ENCODE measurements at places on chromosomes 6 and 20.

GRCh38 chr6:37947468-37947867 lies 127.9 kb downstream of the ZFAND3 start:
- DNase-seq: no peak

DNA sequence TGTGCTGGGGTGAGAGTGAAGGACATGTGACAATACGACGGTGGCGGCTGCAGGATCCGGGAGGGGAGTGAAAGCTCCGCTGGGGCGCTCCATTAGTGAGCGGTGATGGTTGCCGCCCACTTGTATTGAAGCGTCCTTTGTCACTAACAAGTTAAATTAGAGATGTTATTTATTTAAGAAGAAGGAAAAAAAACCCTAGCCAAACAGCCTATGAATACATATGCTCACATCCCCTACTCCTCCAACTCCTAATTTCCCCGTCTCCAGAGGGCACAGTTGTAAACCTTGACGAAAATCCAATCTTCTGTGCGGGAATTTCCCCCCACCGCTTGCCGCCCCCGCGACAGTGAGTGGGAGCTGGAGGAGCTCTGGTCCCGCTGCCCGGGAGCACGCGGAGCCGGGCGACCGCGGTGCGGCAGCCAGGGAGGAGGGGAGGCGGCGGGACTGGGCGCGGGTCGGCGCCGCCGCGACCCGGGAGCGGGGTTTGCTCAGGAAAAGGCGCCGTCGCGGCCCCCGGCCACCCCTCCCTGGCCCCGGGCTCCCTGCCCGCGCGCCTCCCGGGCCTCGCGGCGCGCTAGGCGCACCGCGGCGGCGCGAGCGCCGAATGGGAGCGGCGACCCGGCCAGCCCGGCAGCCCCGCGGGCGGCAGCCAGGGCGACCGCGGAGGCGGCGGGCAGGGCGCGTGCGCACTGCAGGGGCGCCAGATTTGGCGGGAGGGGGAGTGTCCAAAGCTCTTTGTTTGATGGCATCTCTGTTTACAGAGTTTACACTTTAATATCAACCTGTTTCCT lies at the start of gene MYB:
Gene MYB, plus strand, starts transcription at position 767 of the 791 bp plus-strand sequence. CDS start 206 bp downstream, outside the sequence.
- no peak for DNase-seq

DNA sequence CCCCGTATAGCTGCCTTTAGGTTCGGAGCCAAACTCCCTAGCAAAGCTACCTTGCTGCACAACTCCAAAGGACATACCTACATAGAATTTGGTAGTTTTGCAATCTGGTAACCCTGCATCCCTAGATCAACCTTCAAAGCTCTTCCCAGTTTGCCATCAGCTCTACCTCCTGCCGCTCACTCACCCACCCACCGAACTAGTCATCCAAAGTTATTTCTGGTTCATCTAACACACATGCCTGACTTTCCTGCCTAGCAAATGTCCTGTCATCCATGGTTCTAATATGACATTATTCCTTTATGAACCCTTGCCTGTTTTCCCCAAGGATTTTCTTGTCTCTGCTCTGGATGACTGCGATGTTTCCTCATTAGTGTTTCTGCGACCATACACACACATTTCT lies 21.6 kb downstream of the SPAG4 start:
- DNase-seq: no peak

DNA sequence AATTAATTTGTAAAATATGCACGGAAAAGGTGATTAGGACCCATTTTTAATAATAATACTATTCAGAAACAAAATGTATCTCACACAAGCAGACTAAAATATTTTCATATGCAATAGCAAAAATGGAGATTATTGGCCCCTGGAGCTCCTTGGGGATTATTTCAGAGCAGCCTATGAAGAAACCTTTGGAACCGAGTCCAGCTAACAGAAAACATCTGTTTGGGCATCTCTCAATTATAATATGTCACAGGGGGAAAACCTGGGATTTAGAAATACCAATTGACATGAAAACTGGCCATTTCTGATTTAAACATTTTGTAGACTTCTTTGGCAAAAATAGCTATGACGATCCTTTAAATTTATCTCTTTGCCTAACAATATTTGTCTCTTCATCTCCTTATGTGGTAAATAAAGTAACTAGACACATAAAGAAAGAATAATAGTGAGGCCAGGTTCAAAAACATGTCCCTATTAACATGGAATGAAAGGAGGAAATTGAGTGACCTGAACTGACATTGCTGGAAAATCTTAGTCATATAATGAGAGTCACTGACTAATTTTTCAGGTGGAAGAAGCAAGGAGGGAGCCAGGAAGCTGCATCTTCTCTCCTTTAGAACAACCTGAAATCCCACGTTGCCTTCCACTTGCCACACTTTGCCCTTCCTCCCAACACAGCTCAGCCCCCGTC lies 199.0 kb downstream of the SOD2 start:
- no peak for DNase-seq

GRCh38 chr20:18802012-18802634 lies 11.5 kb upstream of the SCP2D1 start:
- no peak for DNase-seq

GRCh38 chr20:59559863-59560262 lies 44.5 kb upstream of the PHACTR3 start:
- no peak for DNase-seq

DNA sequence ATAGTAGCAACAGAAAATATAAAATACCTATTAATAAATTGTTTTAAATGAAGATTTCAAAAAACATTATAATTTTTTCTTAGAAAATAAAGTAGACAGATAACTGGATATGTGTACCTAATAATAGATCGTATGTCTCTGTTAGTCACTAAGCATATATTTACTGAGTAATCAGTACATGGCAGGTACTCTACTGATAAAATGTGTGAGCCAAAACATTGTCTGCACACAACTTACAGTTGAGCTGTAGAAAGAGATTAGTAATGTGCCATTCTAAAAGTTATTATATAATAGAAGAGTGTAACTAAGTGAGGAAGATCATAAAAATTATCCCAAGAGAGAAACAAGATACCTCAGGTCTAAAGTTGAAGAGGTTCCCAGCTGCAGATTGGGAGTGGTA lies 929.9 kb upstream of the EPHA7 start:
- no peak for DNase-seq

DNA sequence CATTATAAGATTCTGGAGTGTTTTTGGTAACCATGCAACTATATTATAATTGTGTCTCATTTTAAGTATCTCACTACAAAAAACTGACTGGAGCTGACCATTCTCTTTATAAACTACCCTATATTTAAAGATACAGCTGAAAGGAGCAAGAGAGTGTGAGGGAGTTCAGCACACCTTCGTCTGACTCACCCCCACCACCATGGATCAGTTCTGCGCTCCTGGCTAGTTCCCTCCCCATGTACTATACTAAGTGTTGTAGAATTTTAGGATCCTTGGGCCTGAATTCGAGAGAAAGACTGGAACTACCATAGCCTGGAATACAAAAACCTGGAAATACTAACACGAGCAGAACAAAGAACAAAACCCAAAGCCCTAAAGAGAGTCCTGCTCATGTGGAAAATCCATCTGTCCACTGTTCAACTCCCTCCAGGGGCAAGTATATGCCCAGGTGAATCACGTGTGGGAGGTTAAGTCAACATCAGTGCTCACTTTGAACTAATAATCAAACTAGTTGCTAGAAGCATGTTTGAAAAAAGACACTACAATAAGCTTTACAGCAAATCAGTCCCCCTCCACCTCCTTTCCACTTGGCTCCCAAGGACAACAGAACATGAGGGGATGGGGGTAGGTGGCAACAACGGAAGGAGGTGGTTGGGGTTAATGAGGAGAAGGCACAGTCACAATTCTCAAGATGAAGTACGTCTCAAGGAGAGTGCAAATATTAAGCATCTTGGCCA lies 46.8 kb downstream of the ELOVL5 start:
- DNase-seq: no peak

DNA sequence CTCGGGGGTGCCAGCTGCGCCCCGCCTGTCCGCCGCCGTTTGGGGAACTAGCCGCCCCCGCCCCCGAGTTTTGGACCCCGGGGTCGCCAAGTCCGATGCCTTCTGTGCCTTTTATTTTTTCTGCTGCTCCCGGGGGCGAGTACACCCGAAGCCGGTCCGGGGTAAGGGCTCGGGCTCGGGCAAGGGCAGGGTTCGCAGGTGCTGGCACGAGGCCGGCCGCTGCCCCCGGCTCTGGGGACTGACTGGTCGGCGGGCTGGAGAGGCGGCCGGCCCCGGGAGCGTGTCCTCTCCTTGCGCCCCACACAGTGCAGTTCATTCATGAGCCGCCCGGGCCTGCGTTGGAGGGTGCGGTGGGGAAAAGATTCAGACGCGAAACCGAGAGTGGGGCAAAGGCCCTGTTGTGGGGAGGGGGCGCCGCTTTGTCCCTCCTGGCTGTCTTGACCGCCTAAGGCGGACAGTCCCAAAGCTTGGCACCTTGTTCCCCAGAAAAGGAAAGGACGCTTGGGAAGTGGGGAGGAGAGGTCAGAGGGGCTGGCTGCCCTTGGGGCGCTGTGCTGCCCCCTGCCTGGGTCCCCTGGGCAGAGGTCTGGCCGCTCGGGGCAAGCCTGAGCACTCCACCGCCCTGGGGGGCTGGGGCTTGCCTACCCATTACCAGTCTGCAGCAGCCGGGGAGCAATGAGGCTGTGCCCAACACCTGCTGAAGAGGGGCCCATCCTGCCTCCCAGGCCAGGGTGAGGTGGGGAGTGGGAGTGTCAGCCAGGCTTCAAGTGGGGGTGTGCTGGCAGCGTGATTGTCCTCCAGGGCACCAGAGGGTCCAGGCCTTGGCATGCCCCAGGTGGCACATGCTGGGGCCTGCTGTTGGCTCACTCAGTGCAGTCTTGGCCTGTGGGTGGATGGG lies 915 bp downstream of the TMEM63B start:
- peak; percentile 44 for DNase-seq

DNA sequence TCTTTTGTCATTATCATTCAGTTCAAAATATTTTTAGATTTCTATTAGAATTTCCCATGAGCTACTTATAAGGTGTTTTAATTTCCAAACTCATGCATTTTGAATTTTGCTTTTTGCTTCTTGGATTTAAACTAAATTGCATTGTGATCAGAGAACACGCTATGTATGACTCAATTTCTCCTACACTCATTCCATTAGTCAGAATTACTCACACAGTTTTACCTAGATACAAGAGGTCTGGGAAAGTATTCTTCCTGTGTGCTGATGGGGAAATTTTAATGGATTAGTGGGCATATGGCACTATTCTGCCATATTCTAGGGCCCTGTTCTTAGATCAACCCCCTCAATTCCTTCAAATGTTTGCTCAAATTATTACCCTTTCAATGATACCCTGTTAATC lies 49.9 kb upstream of the BMP5 start:
- no peak for DNase-seq

- DNase-seq: no peak
These were observed 37.0 kb upstream of the POU3F2 start for GRCh38 chr6:98797217-98797994.

GRCh38 chr20:49727478-49727877 lies 13.8 kb upstream of the B4GALT5 start:
- DNase-seq: no peak

DNA sequence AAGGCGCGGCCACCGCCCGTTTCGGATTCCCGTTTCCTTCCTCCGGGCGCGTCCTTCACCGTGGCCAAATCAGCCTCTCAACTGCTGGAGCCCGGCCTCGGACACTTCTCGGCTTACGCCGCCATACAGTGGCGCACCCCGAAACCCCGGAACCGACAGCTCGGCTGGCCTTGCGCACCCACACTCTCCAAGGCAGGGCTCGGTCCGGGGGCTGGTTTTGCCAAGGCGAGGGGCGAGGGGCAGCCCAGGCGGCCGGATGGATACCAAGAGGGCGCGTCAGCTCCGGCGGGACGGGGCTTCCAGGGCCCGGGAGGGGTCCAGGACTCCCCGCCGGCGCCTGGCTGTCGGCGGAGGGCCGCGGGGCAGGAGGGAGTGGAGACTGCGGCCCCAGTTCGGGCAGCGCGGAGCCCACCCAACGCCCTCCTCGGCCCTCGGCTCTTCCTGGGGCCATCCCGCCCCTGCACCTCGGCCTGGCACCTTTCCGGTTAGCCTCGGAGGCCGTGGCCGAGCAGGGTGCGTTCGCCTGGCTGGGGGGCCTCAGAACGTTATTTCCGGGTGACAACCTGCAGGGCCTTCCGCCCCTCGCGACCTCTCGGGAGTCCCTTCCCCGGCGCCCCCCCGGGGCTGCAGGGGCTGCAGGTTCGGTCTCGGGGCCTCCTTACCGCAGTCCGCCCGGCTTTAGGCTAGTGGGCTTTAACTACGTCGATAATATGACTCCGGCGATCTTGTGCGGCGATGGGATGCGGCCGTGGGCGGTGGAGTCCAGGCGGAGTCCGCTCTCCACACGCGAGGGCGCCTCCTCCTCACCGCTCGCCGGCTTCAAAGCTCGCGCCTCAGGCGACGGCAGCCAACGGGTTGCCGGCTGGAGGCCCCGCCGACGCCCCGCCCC lies 697 bp upstream of the CEP43 start:
- no peak for DNase-seq

DNA sequence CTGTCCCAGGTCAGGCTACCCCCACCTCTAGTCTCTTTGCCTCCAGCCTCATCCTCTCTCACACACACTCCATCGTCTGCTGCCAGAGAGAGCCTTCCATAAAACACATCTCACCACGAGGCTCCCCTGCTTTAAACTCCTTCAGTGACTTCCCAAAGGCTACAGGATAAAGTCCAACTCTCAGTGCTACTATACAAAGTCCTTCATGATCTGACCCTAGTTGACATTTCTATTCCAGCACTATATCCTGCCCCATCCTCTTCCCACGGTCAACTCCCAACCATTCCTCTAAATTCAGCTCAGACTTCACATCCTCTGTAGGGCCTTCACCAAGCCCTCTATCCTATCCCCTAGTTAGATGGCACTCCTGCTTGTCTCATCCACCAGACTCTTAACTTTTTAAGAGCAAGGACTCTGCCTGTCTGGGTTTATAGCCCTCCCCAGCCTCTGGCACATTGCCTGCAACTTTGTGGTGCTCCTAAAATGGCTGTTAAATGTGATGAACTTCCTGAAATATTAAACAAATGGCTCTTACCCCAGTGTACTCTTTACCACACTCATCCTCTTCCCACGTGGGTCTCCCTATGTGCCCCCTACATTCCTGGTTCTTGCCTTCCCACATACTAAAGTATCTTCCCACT lies 36.1 kb downstream of the KIF16B start:
- no peak for DNase-seq
